Osteocyte (in vitro differentiated cells): ENCODE measurements at places on chromosomes 5 and 9. TPM values are rescaled to one million over a fixed set of nuclear protein-coding genes. Genes with fewer than 3 reads are reported as not detected.

The AK8 gene
- 0.91 and 2.1 TPM in 2 replicates for total RNA-seq

DNA sequence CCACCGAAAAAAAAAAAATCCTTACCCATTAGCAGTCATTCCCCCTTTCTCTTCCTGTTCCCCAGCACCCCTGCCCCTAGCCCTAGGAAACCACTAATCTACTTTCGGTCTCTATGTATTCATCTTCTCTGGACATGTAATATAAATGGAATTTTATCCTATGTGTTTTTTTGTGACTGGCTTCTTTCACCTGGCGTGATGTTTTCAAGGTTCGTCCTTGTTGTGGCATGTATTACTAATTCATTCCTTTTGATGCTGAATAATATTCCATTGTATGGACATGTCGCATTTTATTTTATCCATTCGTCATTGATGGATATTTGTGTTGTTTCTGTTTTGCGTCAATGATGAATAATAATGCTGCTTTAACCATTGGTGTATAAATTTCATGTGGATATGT, 42.8 kb upstream of the SH3GL2 start:
- DNase-seq = no peak

DNA sequence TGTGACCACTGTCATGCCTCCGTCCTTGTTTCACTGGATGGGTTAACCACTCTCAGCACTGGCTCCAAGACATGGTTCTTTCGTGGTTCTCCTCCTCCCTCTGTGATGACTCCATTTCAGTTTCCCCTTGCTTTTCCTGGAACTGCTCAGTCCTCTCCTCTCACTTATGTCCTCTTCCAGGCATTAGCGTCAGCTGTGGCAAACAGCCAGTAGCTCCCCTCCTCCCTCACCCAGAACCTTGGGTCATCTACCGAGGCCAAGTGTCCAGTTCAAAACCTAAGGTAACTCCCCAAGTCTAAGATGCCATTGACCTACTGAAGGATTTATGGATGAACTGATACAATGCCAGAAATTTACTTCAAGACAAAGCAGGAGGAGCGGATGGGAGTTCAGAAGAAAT, 9.8 kb upstream of the CORO2A start:
- DNase-seq = no peak

GRCh38 chr9:6409811-6410210, 3.2 kb upstream of the UHRF2 start:
- DNase-seq = no peak

DNA sequence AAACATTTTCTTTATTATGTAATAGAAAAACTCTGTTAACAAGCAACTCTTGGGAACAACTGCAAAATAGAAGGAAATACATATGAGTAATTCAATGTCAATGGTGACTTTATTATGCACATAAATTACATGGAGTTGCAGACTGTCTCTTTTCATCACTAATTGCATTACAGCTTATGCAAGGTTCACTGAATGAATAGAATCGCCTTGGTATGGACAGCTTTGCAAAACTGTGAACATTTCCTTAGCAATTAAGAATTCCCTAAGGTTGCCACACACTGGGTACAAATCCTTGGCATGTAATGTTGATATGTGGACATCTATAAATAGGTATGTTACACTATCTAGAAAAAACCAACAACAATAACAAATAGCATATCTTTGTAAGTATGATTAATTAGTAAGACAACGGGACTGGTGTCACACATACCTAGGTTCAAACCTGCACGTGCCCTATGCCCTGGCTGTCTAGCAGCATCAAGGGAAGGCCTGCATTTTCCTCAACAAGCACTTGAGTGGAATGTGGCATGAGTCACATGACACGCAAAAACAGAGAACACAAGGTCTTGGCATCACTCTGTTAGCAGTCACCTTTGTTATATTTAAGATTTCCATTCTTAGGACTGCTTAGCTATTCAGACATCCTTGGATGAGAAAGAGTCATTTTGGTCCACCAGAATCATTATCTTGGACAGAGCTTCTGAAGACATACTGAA, 263.9 kb downstream of the CTNND2 start:
- DNase-seq = no peak
